ENCODE measurements at places on chromosomes 5 and 9.

DNA sequence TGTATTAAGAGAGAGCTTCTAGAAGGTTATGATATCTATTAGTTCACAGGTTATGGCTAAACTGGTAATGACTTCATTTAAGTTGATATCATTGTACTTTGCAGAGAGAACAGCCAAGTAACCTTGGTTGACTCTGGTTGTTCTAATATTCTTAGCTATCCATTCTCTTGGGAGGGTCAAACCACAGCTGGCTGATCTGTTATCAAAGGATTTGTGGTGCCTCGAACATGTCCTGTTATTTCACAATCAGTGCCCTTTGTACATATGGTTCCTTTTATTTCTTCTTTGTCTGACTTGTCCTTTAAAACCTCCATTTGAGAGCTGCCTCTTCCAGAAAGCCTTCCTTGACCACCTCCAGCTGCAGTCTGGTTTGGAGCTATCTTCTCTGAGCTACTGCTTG lies 61.7 kb downstream of the PDE8B start:
- no peak for DNase-seq

- DNase-seq, result no peak
Observed at GRCh38 chr5:95962785-95963184, 1.1 kb upstream of the ELL2 start.

DNA sequence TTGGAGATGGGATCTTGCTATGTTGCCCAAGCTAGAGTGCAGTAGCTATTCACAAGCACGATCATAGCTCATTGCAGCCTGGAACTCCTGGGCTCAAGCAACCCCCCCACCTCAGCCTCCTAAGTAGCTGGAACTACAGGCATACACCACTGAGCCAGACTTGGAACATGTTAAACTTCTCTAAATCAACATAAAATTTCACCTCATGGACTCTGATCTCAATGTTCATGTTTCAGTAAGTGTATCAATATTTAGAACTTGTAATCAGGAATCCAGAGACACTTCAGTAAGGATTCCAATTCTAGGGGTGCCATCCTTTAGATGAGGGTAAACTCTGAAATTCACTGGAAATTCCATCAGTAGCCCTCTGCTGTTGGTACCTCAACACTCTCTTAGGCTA lies 6.8 kb downstream of the GNE start:
- DNase-seq, result no peak

DNA sequence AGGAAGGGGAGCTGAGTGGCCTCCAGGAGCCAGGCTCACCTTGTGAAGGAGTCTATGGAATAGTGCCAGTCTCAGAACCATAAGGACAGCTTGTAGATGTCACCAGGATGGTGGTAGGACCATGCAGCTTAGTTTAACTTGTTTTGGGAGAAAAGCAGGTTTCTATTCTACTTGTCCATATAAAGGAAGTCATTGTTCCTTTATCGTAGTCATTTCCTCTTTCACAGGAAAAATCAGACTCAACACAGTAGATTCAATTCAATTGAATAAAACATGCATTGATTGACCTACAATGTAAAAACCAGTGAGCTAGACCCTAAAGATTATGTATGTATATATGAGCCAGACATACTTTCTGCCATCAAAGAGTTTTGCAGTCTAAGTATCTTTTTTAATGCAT lies 53.3 kb downstream of the MEGF10 start:
- DNase-seq, result no peak

DNA sequence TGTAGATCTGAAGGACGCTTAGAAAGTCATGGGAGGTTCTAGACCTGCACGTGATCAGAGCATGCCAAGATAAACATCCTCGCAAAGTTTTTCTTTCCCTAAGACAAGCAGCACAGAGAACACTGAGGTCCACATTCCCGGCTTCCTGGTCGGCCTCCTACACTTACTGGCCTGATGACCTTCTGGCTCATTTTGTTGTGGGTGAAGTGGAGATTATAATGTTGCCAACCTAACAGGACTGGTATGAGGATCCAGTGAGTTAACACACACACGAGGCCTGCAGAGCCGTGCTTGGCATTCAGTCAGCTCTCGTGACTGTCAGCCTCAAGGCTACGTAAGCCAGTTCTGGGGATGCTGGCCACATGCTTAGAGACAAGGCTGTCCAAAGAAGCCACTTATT lies 186.0 kb downstream of the TENT4A start:
- DNase-seq, result no peak

- DNase-seq, result peak; percentile 2
Observed at GRCh38 chr9:100322954-100323536, 29.7 kb downstream of the TEX10 start.

All from stimulated activated CD4-positive, alpha-beta T cell treated with anti-CD3 and anti-CD28 coated beads, Interleukin-12 subunit alpha, Interleukin-12 subunit beta, amount 100 ng/mL, for 24 hours (primary cell).